ENCODE measurements at places on chromosomes 11 and 22.

DNA sequence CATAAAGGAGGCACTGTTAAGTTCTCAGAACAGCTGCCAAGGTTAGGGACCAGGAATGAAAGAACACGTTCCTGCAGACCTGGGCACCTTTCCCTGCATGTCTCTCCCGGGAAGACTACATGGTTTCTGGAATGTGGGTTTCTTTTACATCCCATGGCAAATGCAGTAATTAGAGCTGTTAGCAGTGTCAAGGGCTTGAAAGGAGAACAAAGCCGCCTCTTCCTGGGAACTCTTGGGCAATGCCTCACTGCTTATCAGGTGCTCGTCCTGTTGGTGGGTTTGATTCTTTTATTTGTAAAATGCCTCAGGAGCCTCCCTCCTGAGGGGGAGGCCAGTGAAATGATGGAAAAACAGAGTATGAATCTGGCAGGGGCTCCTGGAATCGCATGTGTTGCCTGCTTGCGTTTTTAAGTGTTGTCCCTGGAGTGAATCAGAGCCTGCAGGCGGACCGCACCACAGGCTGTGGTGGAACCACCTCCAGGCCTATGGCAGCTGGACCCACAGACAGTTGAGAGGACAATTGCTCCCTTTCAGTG, 723 bp upstream of the C22orf31 start:
- no peak for DNase-seq

DNA sequence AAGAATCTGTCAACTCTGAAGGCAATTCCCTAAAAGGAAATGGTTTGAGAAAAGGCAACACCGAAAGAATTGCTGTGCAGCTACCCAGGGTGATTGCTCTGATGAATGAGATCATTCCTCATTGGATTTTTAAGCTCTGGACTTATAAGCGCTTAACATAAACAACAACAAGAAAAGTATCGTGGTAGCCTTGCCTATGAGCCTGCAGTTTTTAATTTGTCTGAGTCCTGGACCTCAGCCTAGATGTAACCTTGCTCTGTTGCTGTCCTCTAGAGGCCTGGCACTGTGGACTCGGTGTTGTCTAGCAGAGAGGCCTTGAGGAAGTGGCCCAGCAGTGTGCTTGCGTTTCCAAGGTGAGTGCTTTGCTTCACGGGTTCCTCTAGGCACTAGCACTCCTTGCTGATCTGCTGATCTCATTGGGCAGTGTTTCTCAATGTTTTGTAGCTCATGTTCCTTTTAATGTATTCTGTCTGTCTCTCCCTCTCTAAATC, 20.4 kb downstream of the CCDC81 start:
- no peak for DNase-seq

DNA sequence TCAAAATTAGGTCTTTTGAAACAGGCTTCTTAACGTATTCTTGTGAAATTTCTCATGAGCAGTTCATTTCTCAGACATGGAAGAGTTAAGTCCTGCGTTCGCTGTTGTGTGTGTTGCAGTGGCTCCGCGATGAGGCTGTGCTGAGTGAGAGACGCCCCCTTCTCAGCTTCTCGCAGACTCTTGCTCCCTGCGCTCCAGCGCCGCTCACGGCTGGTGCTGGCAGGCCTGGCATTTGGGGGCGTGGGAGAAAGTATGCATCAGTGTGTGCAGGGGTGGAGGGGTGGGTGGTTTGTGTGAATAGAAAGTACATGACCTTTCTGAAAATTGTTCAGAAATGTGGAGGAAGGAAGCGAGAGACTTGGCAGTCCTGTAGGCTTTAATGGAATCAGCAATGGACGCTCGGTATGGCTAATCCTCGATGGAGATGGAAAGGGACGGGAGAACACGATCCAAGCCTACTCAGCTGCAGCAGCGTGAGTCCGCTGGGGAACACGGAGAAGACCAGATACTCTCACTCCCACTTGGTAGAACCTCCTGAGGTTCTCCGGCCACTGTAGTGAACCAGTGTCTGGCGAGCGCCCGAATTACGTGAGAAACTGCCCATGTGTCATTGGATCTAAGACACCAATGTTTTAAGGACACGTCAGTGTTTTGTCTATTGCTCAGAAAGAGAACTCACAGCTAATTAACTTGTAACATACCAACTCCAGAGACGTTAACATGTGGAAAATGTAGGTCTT, 5.9 kb downstream of the TAB1 start:
- DNase-seq: peak; percentile 57

DNA sequence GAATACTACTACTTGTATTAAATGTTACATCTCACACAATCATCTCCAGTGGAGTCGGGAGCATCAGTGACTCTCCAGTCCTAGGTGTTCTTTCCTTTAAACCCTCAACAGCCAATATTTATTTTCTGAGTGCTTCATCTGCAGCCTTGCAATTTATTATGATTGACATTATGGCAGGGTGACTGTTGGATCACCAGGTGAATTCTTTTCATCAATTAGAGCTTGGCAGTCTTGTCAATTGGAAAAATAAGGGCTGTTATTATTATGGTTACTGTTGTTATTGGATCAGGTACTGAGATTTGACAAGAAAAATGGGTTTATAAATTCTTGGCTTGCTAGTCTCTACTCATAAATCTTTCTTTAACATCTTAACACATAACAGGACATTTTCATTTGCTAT, 27.5 kb upstream of the HTATIP2 start:
- no peak for DNase-seq
